ENCODE measurements at places on chromosomes 5 and 9.

GRCh38 chr9:115335439-115335838 is 217.5 kb upstream of the TNC start:
- DNase-seq = no peak

GRCh38 chr9:95315108-95315746 is 2.3 kb downstream of the FANCC start:
- DNase-seq = no peak

GRCh38 chr5:14356305-14356704 is 213.2 kb downstream of the TRIO start:
- no peak for DNase-seq

- DNase-seq = no peak
Observed at GRCh38 chr9:78547831-78548230, 250.9 kb downstream of the PSAT1 start.

- DNase-seq = no peak
Observed at GRCh38 chr9:36877239-36877638, 156.8 kb downstream of the PAX5 start.

DNA sequence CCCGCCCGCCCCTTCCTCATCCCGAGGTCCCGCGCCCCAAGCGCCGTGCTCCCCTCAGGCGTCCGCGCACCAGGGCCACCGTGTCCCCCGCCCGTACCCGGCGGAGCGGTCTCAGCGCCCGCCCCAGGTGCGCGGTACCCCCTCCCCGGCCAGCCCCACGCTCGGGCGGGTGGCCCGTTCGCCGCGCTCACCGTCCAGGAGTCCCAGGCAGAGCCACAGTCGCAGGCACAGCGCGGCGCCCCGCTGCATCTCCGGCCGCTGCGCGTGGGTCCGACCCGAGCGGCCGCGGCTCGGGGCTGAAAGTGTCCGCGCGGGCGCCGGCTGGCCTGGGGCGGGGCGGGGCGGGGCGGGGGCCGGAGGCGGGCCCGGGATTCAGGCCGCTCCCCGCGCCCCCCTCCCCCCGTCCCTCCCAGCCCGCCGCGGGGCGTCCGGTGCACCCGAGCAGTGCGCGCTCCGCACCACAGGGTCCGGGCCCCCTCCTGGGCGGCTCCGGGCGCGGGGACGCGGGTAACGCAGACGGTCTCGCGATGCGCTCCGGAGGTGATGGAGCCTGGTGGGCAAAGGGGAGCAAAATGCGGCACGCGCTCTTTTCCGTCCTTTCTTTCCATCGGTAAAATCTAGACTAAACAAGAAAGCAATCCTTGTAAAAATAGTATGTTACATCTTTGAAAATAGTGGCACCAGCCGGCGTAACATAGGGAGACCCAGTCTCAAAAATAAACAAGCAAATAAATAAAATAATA is at the start of gene FLT4:
TSS of gene FLT4 (minus strand) at position 304 of the 743 bp plus-strand sequence. CDS start at position 249, 55 bp downstream.
- DNase-seq = no peak

DNA sequence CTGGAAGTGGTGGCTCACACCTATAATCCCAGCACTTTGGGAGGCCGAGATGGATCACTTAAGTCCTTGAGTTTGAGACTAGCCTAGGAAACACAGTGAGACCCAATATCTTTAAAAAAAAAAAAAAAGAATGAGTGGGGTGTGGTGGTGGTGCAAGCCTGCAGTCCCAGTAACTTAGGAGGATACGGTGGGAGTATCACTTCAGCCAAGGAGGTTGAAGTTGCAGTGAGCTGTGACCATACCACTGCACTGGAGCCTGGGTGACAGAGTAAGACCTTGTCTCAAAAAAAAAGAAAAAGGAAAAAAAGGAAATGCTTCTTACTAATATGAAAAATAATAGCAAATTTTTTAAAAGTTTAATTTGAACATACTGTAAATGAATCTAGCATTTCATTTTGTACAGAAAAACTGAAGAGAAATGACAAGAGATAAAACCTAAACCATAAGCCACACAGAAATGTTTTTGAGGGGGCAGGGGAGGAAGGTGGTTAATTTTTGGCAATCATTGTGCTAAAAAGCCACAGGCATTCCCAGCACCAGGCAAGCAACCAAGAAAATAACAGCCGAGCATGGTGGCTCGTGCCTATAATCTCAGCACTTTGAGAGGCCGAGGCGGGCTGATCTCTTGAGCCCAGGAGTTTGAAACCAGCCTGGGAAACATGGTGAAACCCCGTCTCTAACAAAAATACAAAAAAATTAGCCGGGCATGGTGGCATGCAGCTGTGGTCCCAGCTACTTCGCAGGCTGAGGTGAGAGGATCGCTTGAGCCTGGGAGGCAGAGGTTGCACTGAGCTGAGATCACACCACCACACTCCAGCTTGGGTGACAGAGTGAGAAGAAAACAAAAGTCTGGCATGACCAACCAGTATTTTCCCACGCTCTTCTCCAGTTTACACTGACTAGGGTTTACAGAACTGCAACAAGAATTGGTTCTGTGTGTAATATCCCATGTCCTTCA is 114.5 kb upstream of the NR5A1 start:
- no peak for DNase-seq

DNA sequence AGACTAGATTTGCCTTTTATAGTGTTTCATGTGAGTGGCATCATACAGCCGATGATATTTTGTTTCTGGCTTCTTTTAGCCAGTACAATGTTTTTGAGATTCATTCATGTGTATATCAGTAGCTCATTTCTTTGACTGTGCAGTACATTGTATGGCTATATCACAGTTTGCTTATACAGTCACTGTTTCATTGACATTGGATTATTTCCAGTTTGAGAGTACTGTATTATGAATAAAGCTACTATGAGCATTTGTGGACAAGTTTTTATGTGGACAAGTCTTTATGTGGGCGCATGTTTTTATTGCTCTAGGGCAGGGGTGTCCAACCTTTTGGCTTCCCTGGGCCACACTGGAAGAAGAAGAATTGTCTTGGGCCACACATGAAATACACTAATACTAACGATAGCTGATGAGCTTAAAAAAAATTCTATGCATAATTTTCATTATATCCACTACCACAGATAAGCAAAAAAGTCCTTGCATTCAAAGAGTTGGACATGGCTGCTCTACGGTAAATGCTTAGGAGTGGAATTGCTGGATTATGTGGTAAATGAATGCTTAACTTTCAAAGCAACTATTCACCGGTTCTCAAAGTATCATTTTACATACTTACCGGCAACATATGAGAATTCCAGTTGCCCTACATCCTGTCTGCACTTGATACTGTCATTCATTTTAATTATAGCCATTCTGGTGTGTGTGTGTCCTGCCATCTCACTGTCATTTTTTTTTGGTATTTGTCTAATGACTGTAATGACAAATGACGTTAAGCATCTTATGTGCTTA is 177.8 kb downstream of the RGS3 start:
- no peak for DNase-seq

DNA sequence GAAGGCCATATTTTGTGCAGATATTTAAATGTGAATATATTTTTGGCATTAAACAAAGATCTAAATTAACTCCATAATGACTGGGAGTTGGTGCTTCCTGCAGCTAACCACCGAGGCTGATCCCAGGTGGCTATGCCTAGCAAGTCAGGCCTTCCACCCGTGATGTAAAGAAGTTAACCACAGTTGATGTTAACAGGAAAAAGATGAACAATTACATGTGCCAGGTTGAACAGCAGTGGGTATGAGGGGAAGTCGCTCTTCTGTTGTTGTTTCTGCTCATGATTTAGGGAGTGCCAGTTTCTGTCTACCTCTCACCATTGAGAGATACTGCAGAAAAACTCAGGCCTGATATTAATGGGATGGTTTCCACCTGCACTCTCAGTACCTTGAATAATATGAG is 334.3 kb downstream of the EBF1 start:
- no peak for DNase-seq

Measured in activated gamma-delta T cell (primary cell).